Activated CD4-positive, alpha-beta T cell treated with anti-CD3 and anti-CD28 coated beads for 4 hours (primary cell): ENCODE measurements at places on chromosomes 16 and 17.

GRCh38 chr17:29962656-29963055, 21.2 kb downstream of the EFCAB5 start:
- no peak for DNase-seq

DNA sequence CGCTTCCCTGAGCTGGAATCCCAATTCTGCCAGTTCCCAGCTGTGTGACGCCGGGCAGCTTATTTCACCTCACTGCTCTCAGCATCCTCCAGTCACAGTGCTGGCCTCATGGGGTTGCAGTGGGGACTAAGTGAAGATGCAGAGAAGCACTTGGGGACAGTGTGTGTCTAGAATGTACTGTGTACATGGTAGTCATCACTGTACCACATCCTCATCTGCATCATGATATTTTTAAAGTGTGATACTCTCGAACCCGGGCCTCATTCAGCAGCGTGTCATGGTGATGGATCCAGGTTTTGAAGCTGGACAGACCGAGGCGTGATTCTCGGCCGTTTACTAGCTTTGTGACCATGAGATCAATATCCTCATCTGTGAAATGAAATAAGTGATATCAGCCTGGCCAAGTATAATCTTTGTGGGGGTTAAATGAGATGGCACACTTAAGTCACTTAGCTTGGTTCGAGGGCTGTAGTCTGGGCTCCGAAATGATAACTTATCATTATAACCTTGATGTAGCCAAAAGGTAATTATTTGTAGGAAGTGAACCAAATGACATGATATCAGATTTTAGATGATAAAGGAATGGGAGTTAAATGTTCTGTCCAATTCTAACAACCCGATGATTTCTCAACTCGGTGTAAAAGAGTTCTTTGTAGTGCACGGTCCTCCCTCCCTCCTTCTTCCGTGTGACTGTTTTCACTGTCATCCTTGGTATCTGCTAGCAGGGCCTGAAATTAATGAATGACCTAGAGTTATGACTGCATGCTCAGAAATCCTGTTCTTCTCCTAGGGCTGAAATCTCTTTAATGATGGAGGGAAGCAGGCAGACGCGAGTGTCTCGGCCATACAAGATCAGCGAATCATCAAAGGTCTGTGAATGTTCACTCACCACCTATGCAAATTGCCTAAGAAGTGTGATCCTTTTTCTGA, 2.0 kb downstream of the KLHL36 start:
- DNase-seq = no peak

DNA sequence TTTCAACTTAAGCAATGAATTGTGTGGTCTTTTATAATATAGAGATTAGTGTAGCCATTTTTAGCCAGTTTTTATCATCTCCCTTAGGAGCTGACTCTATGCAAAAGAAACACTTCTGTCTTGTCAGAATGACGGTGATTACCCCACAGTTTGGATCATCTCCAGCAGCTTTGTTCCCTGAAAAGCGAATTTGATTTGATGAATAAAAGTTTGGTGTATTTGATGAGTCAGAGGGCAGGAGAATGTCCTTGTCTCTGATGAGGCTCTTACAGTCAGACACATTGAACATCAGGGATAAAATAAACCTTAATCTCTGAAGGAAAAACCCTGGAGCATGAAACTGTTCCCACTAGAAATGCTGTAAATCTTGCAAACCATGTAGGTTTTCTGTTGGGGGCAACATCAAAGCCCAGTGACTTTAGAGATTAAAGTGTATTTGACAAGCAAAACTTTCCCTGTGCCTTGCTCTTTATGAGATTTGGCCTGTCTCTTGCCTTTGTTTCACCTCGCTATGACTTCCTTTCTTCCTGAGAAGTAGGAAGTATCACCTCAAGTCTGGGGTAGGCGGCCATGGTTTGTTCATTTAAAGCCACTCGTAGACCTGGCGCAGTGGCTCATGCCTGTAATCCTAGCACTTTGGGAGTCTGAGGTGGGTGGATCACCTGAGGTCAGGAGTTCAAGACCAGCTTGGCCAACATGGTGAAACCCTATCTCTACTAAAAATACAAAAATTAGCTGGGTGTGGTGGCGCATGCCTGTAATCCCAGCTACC, 209.3 kb downstream of the FTO start:
- no peak for DNase-seq

- DNase-seq = no peak
Observed at GRCh38 chr17:69535016-69535570, 120.6 kb downstream of the MAP2K6 start.

- DNase-seq = no peak
Observed at GRCh38 chr17:38654411-38655398, 20.1 kb downstream of the EPOP start.

DNA sequence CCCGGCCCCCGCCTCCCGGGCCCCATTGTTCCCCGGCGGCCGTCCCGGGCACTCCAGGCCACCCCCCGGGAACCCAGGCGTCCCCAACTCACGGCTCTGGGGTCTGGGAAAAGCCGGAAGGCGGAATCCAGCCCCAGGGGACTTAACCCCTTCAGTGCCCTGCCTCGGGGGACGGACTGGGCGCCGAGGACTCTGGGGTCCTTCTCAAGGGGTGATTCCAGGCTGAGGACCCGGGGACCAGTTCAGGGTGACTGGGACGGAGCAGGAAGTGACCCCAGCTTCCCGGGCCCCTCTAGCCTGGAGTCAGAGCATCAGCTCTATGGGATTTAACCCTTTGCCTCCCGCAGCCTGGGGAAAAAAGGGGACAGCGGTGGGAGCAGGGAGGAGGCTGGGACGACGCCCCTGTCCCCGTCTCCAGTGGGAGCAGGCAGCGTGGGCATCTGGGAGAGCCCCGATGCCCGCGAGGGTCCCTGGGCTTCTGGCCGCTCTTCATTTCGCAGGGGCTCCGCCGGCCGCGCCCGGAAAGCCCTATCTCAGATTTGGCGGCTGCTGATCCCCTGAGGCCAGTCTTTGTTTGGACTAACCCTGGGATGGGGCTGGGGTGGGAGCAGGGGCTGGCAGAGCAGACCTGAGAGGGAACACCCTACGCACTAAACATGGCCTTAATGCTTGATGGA, at the start of gene ZNF629:
TSS of gene ZNF629 (minus strand) at position 270 of the 677 bp plus-strand sequence. CDS start 2,723 bp downstream, outside the sequence.
- DNase-seq = no peak

GRCh38 chr17:2797637-2798036, 1.4 kb downstream of the RAP1GAP2 start:
- no peak for DNase-seq

GRCh38 chr16:64974381-64974780, 147.5 kb downstream of the CDH11 start:
- DNase-seq = no peak

DNA sequence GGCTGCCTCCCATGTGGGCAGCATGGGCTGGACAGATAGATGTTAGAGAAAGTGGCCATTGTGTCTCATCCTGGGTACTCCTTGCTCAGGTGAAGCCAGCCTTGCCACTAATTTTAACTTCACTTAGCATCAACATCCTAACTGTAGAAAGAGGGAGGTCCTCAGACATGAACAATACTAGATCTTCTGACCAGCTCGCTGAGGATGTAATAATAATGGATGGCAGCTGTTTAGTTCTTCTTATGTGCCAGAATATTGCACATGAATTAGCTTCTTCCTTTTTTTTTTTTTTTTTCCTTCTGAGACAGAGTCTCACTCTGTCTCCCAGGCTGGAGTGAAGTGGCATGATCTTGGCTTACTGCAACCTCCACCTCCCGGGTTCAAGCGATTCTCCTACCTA, 232.4 kb downstream of the CCDC182 start:
- DNase-seq = no peak

- no peak for DNase-seq
Observed at GRCh38 chr17:14469971-14470370, 169.1 kb downstream of the HS3ST3B1 start.

DNA sequence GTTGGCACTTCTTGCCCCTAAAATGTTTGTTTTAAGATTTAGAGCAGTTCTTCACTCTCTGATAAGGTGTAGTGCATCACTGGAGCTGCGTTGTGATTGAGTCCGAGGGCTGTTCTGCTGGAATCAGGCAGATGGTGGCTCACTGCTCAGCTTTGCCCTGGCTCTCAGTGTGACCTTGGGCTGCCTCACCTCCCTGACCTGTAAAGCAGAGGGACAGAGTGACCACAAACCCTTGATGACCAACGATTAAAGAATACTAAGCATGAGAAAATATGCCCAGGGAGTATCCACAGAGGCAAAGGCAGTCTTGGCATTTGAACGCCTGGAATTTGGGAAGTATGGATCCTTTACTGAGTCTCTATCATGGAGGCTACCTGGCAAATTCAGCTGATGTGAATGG, 18.1 kb downstream of the CMIP start:
- DNase-seq = no peak

DNA sequence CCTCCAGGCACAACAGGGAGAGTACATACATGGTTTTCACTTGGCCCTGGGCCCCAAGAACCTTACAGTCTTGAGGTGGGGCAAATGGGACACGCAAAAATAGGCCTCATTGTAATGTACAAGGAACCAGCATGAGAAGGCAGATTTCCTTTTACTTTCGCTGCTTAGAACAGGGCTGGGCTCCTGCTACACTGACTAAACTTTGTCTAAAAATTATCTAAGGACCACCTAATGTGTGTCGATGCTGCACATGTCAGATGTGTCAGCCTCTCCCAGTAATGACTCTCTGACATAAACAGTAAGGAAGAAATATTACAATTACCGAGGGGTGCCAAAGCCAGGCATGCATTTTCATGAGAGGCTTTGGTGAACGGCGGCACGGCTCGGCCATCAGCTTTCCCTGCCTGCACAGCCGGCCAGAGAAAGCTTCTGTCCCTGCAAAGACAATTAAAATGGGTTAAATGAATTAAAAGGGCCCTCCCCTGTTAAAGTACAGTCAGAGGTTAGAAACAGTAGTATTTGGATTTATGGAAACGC, 224.2 kb upstream of the IRX3 start:
- no peak for DNase-seq

- DNase-seq = no peak
Observed at GRCh38 chr17:29146369-29146972, 33.7 kb downstream of the MYO18A start.

- DNase-seq = no peak
Observed at GRCh38 chr16:67661886-67662652, 1.3 kb downstream of the PARD6A start.

- DNase-seq = no peak
Observed at GRCh38 chr17:17943281-17943984, 28.8 kb downstream of the TOM1L2 start.

DNA sequence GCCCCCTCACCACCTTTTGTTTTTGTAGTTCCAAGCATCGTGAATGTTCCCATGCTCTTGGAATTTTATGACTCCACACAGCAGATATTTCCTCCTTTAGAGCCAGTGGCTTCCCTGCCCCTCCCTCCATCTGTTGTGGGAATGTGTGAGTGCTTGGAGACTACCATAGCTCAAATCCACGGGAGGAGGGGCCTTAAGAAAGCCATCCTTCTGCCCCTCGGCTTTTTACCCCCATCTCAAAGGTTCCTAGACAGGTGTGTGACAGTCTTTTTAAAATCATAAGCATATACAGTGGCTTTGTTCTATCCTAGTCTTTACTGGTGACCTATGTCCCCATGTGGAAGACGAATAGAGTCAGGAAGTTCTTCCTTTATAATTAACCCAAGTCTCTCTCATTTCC, 47.2 kb downstream of the YPEL2 start:
- no peak for DNase-seq

DNA sequence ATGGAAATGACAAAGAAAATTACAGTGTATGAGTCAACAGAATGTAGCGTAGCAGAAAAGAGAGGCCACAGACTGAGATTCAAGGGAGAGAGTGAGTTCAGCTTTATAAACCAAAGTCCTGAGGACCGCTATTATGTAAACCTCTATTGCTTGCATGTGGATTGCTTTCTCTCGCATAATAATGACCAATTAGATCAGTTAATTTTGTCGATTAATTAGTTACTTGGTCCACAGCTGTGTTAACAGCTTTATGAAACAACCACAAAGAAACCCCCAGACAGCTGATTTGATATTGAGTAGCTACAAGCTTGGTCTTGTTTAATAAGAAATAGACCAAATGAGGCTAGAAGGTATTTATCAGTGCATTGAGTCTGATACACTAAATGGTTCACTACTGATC, 291.8 kb upstream of the ERCC4 start:
- no peak for DNase-seq

GRCh38 chr17:66169839-66170238, 22.1 kb downstream of the CEP112 start:
- no peak for DNase-seq

DNA sequence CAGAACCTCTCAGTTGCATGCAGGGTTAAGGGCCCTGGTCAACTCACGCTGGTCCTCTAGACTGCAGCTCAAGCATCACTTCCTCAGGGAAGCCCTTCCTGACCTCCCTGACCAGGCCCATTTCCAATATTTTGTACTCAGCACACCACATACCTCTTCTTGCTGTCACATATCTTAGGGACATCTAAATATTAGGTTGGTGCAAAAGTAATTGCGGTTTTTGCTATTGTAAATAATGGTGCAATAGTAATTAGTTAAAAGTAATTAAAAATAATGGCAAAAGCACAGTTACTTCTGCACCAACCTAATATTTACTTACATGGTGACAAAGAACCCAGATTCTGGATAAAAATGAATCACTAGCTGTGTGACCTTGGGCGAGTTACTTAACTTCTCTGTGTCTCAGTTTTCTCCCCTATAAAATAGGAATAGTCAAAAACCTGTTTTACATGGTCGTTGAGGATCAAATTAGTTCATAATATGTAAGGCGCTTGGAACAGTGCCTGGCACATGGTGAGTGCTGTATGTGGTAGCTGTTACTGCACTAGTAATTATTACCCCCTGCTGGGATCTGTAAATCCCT, 177.4 kb downstream of the PRKCB start:
- DNase-seq = no peak
